ENCODE measurements at places on chromosomes 2 and 18.

GRCh38 chr18:44533071-44533470, 147.6 kb upstream of the SETBP1 start:
- DNase-seq: no peak

GRCh38 chr2:171490577-171490976, 31.7 kb upstream of the CYBRD1 start:
- no peak for DNase-seq

GRCh38 chr2:184767059-184767458, 168.7 kb downstream of the ZNF804A start:
- DNase-seq: no peak

- no peak for DNase-seq
Measured at GRCh38 chr2:236639461-236640235, 70.0 kb downstream of the ACKR3 start.

- DNase-seq: no peak
Measured at GRCh38 chr2:203718087-203718486, 11.6 kb downstream of the CD28 start.

DNA sequence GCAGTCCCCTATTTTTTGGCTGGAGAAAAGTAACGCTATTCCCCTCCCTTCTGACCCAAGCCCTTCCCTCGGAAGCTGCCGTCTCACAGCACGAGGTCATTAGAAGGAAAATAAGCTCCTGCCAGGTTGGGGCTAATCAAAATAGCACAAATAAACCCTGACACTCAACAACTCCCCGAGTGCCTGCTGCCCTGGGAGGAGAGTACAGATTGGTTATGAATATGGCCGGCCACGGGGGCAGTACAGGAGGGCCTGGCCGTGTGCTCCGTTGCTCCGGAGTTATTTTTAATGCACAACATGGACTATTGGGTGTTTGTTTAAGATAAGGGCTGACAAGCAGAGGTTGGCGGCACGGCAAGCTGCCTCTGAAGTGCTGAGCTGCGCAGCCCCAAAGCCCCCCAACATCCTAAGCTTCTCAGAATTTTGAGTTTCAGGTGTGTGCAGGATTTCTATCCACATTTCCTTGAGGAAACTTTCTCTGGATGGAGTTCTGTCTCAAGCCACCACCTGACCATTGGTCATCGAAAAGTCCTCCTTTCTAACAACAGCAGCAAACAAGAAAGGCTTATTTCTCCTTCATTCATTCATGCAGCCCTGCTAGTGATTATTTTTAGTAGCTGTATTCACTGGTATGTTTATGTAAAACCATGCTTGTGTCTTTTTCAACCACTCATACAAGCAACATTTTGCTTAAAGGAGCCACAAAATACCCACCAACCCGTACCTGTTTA, 58.7 kb downstream of the PAX3 start:
- DNase-seq: no peak

DNA sequence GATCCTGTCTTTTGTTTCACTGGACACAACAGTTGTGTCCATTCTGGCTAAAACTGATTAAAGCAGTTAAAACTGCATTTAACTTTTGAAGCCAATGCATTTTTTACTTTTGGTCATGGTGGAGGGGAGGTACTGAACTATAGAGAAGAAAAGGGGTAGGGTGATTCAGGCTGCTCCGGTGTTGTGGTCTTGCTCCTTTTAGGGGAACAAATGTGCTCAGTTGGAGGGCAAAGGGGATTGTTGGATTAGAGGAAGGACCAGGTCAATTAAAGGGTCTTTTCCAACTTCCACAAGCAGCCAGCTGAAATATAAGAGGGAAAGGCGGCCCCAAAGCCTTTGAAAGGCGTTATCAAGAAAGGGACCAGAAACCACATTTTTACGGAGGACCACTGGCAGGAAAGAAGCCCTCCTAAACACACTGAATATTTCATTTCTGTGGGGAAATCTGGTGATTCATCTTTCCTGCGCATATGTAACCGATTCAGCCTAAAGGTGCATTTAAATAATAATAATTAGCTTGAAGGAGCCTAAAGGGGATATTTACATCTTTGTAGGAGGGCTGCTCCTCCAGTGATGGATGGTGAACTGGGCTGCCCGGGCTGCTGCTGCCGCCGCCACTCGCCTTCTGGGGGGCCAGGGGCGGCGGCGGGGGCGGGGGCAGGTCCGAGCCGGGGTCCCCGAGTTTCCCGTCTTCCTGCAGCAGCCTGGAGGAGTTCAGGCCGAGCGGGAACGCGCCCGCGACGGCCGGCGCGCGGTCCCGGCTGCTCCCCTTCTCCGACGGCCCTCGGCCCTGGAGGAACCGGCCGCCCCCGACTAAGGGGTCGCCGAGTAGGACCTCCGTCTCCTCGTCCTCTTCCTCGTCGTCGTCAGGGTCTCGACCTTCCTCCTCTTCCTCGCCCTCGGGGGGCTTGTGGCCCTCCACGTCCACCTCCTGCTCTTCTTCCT, 5.2 kb downstream of the SKOR2 start:
- DNase-seq: no peak

DNA sequence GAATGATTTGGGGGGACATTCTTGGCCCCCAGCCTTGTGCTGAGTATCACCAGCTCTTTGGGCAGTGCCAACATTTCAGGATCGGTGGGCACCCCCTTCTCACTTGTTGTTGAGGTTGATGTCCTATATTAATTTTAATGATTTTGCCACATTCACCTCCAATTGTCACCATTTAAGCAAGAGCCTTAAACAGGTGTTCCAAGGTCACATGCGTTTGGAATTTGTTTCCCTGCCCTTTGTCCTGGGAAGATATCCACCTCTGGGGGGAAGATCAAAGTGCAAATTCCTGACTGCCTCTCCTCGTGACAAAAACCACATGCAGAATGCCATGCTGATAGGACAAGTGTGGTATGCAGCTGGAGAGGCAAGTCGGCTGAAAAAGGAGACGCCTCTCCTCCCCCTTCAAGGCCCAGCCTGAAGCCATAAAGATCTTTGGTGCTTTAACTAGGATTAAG, 72.5 kb upstream of the ID2 start:
- DNase-seq: no peak

DNA sequence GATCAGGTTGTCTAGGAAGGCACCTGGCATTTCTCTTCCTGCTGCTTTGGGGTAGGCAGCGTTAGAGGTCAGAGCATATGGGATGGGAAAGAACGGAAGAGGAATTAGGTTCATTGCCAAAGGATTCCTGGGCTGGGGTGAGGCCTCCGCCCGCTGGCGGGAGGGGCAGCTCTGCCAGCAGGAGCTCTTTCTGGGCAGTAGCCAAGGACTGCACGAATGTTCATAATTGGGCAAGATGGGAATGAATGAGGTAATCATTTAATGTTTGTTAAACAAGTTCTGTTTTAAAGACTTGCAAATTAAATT, 253.9 kb downstream of the AGAP1 start:
- DNase-seq: no peak

DNA sequence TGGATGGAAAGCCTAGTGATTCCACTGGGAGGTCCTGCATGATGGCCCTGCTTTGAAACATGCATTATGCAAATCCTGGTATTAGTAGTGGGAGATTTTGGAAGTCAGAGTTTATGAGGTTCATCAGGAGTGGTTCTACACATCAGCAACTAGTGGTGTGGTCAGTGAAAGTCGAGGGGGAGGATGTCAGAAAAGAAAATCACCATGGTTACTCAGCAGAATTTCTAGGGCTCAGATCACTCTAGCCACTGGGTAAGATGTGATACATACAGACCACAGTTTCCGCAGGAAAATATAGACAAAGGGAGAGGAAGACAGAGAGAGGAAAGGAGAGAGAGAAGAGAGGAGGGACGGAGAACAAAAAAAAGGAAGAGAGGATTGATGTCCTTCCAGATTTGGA, 2100.7 kb upstream of the PIK3C3 start:
- DNase-seq: no peak

- no peak for DNase-seq
Measured at GRCh38 chr2:36339607-36340218, 15.9 kb upstream of the CRIM1 start.

- DNase-seq: no peak
Measured at GRCh38 chr2:58939388-58939787, 698.3 kb upstream of the FANCL start.

GRCh38 chr2:101725515-101726192, 28.1 kb downstream of the MAP4K4 start:
- no peak for DNase-seq
